ENCODE measurements at places on chromosomes 16 and 17.

GRCh38 chr16:81513204-81514040 is 68.8 kb downstream of the CMIP start:
- no peak for DNase-seq

DNA sequence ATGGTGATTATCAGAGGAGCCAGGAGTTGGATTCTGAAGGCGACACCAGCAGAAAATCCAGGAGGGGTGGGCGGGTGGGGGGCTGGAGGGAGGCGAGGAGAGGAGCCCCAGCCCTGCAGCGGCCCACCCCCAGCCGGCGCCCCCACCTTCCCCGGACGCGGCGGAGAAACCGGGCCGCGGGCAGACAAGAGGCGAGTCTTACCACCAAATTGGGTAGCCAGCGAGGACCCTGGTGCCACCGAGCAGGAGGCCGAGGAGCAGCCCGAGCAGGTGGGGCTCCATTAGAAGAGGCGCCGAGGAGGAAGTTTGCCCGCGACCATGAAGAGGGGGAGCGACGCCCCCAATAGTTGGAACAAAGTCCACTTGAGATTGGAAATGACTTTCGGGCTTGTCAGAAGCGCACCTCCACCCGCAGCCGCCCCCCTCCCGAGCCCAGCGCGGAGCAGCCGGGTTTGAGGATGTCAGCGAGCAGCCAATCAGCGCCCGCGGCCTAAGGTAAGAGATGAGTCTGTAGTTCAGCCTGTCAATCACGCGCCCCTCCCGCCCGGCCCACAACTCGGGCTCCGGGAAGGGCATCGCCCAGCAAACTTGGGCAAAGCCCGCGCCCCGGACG is at the start of gene WNT3:
TSS of gene WNT3 (minus strand) at position 377 of the 613 bp plus-strand sequence. CDS start at position 282, 95 bp downstream.
- no peak for DNase-seq

DNA sequence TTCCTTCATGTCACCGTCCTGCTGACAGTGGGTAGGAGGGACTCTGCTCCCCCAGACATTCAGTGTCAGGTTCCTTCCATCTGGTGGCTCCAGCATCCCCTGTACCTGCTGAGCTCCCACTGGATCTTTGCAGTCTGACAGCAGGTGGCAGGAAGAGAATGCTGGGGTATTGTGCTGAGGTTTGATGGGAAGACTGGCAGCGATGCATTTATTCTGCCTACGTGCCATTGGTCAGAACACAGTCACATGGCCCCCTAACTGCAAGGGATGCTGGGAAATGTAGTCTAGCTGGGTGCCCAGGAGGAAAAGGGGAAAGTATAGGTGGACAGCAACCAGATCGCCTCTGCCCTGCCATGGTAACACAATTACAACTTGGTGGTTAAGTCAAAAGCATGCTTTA is 44.4 kb downstream of the IRX3 start:
- DNase-seq, result no peak

DNA sequence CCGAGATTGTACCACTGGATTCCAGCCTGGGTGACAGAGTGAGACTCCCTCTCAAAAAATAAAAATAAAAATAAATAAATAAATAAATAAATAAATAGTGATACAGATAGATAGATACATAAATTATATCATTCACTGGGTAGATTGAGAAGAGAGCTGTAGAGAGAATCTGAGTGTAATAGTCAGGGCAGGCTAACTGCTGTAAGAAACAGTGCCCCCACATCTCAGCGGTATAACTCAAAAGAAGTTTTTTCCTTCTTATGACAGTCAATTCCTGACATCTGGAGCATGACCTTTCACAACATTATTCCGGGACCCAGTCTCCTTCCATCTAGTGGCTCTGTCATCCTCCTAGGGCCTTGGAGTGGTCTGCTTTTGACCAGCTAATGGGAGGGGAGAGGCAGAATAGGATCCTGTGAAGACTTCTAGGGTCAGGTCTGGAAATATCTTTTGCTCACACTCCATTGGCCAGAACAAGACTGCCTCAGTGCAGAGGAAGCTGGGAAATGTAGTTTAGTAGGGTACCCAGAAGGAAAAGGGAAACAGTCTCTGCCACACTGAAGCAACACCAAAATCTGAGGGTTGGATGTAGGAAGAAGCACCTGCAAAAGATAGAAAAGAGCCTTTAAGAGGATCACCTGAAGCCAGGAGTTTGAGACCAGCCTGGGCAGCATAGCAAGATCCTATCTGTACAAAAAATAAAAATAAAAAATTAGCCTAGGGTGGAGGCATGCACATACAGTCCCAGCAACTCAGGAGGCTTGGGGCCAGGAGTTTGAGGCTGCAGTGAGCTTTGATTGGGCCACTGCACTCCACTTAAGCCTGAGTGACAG is 3.0 kb upstream of the QPRT start:
- DNase-seq, result no peak

- no peak for DNase-seq
Observed at GRCh38 chr17:76940295-76940694, 72.1 kb downstream of the MGAT5B start.

DNA sequence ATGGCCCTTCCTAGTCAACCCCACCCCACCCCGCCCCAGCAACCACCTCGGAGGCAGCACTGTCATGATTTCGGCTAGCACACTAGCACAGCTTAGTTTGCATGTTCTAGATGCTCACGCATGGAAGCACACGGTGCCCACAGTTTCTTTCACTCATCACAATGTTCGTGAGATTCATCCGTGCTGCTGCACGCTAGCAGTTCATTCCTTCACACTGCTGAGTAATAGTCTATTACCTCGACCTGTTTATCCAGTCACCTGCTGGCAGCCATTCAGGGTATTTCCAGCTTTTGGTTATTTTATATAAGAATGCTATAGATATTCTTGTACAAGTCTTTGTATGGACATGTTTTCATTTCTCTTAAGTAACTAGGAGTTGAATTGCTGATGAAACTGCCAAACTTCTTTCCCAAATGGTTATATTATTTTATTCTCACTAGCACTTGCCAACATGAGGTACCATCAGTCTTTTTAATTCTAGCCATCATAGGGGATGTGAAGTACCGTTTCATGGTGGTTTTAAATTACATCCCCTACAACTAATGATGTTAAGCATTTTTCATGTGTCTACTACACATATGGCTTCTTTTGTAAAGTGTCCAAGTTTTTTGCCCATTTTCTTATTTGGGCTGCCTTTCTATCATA is 75.7 kb downstream of the CYTH1 start:
- DNase-seq, result no peak

DNA sequence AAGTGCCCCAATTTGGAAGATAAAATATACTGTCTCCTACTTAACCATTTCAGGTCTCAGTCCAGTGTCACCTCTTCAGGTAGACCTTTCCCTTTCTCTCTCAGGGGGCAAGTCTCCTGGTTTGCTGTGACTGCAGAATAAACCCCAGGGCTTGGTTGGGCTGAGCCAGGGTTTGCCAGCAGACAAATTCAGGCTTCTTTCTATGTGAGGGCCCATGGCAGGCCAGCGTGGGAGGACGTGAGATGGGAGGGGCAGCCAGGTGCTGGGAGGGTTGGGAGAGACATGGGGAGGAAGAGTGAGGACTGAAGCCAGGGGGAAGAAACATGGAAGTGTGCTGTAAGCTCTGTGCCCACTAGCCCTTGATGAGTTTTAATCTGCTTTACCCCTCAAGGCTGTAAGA is 163.2 kb downstream of the SPECC1 start:
- DNase-seq, result no peak

GRCh38 chr17:8532021-8532420 is 96.3 kb downstream of the NDEL1 start:
- peak; percentile 80 for DNase-seq

GRCh38 chr16:85017151-85017550 is 5.8 kb upstream of the ZDHHC7 start:
- DNase-seq, result no peak

DNA sequence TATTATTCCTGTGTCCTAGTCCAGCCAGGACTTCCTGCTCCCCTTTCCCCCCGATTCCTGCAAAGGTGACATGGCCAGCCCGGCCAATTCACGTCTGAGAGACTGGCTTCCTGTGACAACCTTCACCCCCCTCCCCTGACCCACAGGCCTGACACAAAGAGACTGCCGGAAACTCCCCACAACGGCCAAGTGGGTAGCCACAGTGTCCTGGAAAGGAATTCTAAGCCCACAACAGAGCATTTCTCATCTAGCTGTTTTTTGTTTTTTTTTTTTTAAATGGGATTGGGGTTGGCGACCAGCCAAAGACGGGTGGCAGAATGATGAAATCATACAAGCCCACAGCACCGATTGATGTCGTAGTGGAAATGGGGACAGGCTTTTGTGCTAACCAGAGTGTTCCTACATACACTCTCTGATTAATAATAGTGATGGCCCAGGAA is 2.8 kb upstream of the XAF1 start:
- DNase-seq, result peak; percentile 11

GRCh38 chr17:5745111-5745813 is 161.0 kb upstream of the NLRP1 start:
- no peak for DNase-seq

- no peak for DNase-seq
Observed at GRCh38 chr16:11088074-11088730, 143.8 kb downstream of the CLEC16A start.

DNA sequence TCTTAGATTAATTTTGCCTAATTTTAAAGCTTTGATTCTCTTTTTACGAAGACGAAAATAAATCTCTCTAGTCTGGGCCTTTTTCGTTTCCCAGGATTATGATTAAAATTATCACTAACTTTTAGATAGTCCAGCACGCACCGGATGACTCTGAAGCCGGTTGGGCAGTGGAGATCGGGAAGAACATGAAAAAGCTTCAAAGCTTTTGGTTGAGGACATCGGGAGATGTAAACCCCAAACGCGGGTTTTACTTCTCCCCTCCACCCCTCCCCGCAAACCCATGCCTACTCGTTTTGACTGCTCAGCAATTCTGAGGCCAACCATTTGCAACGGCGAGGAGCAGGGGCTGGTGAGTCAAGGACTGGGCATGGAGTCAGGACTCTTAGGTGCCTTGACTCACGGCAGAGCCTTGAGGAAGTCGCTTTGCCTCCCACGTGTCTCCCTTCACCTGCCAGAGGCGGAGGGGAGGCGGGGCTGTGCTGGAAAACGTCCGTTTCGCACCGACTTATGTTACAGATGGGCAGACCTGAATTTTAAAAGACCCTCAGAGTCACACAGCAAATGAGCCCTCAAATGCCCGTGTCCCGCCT is 989 bp upstream of the DUSP14 start:
- DNase-seq, result peak; percentile 91

DNA sequence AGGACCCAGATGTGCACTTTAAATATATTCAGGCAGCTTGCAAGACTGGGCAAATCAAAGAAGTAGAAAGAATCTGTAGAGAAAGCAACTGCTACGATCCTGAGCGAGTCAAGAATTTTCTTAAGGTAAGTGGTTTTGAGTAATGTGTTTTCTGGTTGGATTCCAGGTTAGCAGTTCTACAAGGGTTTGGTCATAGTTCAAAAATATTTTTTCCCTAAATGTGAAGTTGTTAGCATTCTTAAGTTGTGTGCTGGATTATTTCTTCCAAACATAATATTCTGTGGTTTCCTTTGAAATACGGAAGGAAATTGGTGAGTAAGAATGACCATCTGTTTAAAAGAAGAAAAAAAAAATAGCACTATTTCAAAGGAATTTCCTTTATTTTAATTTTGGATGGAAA is 38.4 kb downstream of the PTRH2 start:
- no peak for DNase-seq

DNA sequence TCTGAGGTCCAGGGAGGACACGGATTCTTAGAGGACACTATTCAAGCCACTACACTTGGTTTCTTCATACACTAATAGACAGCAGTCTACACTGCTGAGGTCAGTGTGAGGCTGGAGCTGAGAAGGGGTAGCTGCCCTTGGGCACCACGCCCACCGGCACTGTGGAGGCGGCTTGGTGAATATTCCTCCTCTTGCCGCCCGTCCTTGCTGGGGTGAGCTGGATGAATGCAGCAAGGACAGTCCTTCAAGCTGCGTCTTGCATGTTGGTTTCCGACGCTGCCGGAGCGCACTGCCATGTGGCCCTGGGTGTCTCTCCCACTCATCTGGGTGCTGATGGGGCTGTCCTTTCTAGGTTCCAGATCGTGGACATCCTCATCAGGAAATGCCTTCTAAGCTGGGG is 2.6 kb downstream of the ZNF205 start:
- no peak for DNase-seq

DNA sequence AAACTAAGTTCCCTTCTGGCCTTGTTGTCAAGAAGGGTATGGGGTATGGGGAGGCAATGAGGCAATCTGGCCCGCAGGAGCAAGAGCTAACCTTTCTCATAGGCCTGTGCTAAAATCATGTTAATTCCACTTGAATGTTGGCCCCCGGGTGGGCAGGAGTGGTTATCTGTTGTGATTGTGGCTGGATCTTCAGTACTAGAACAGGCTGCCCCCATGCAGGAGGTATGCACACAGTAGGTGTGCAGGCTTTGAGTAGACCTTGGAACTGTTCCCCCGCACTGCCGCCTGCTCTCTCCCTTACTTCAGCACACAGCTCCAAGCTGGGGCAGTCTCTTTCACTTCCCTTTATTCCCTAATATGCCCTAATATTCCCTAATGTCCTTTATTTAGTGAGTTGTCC is 52.4 kb upstream of the TANGO6 start:
- no peak for DNase-seq

- peak; percentile 35 for DNase-seq
Observed at GRCh38 chr17:44001461-44001920, 2.9 kb upstream of the NAGS start.

DNA sequence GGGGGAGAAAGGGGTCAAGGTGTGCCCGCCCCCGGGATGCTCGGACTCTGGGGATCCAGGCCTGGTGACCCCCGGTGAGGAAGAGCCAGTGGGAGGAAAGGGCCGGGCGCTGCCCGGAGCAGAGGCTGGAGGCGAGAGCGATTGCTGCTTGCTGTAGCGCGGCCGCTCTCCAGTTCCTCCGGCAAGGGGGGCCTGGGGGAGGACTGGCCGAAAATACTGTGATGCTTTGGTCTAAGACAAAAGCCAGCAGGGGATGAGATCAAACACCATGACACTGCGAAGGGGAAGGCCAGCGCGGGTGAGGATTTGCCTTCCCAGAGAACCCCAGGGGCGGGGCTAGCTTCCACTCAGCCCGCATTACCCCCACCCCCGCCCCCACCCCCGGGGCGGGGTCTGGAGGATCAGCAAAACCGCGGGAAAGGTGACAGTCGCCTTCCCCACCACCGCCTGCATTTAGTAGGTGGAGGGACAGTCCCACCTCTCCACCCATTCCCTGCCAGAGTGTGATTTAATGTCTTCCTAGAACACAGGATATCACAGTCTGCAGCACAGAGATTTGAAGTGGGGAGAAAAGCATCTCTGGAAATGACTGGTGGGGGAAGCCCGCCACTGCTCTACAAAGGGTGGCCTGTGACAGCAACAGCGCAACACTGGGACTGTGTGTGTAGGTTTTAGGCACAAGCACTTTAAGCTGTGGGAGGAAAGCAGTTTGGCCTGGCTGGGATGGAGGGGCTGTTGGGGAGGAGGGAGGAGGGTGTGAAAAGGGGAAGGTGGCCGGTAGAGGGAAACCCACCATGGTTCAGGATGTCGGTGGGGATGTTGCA is 25.7 kb downstream of the MRC2 start:
- DNase-seq, result peak; percentile 60

- no peak for DNase-seq
Observed at GRCh38 chr17:76784926-76785325, 47.0 kb downstream of the MFSD11 start.

All from hepatocyte (in vitro differentiated cells).